ENCODE measurements at places on chromosomes 3 and 15. TPM values are rescaled to one million over a fixed set of nuclear protein-coding genes. Genes with fewer than 3 reads are reported as not detected.

The NANOGP8 gene
- total RNA-seq, result not detected

The SERINC4 gene
- 0.15 TPM for total RNA-seq

The TGM4 gene
- not detected for total RNA-seq

The C3orf22 gene
- not detected for total RNA-seq

The CTNNB1 gene
- 115 TPM for total RNA-seq

The TMEM115 gene
- total RNA-seq, result 10.6 TPM

GRCh38 chr15:42220216-42220615 is 12.1 kb upstream of the VPS39 start:
- H3K27me3 ChIP-seq, result no peaks in the 10 kb centered on the region
- no peak for DNase-seq
- peaks cover 15% of the 10 kb centered on the region for H3K4me1 ChIP-seq
- peaks cover 19% of the 10 kb centered on the region for H3K36me3 ChIP-seq
- no peak overlapping the region for H3K4me3 ChIP-seq

GRCh38 chr3:42706721-42707619 is 4.4 kb upstream of the HHATL start:
- no peak overlapping the region for H3K4me3 ChIP-seq
- no peaks in the 10 kb centered on the region for H3K36me3 ChIP-seq
- H3K4me1 ChIP-seq, result no peaks in the 10 kb centered on the region
- DNase-seq, result no peak

DNA sequence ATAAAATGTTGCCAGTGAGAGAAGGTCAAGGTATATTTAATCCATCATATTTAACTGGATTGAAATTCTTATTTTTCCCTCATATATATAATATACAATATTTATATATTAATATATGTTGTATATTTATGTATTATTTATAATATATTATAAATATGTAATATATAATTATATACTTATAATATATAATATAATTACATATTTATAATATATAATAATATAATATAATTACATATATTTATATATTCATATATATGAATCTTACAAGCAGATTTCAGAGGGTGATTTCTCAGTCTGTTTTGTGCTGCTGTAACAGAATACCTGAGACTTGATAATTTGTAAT is 52.7 kb upstream of the TLE3 start:
- H3K27ac ChIP-seq, result no peak overlapping the region
- peaks cover 3% of the 10 kb centered on the region for H3K27me3 ChIP-seq
- no peak for DNase-seq

DNA sequence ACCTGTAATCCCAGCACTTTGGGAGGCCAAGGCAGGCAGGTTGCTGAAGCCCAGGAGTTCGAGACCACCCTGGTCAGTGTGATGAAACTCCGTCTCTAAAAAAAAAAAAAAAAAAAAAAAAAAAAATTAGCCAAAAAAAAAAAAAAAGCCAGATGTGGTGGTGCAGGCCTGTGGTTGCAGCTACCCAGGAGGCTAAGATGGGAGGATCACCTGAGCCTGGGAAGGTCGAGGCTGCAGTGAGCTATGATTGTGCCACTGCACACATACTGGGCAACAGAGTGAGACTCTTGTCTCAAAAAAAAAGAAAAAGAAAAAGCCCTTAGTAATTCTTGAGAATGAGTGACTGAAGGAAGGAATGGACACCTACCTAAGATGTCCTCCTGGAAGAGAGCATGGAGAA is 105.1 kb downstream of the VGLL4 start:
- no peaks in the 10 kb centered on the region for H3K27me3 ChIP-seq
- DNase-seq, result no peak
- H3K36me3 ChIP-seq, result peaks cover 3% of the 10 kb centered on the region
- no peaks in the 10 kb centered on the region for H3K4me1 ChIP-seq
- no peak overlapping the region for H3K27ac ChIP-seq
- H3K4me3 ChIP-seq, result no peak overlapping the region

GRCh38 chr15:53165988-53166683 is 376.0 kb upstream of the ONECUT1 start:
- no peaks in the 10 kb centered on the region for H3K4me1 ChIP-seq
- H3K27ac ChIP-seq, result no peak overlapping the region
- peaks cover 2% of the 10 kb centered on the region for H3K27me3 ChIP-seq

DNA sequence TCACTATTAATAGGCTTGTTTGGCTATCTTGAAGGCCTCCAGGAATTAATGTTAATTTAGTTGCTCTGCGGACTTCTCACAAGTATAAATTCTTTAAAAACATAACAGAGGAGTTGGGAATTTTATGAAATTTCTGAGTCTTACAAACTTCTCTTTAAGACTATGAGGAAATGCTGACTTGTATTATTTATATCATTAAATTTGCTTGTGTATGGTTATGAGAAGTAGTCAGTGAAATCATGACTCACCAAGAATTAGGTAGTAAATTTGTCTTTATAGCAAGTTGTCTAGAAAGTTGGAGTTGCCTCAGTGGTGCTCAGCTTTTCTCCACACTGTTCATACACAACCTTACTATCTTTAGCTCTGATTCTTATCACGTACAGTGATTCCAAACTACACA is 26.5 kb downstream of the PHLDB2 start:
- H3K4me3 ChIP-seq, result no peak overlapping the region
- peaks cover 2% of the 10 kb centered on the region for H3K27me3 ChIP-seq
- DNase-seq, result no peak
- no peaks in the 10 kb centered on the region for H3K4me1 ChIP-seq

- H3K4me3 ChIP-seq, result no peak overlapping the region
- H3K36me3 ChIP-seq, result no peaks in the 10 kb centered on the region
- H3K27ac ChIP-seq, result no peak overlapping the region
- H3K27me3 ChIP-seq, result peaks cover 20% of the 10 kb centered on the region
Observed at GRCh38 chr15:29747837-29748417, 74.3 kb downstream of the TJP1 start.

- H3K4me1 ChIP-seq, result no peaks in the 10 kb centered on the region
- no peak for DNase-seq
- H3K36me3 ChIP-seq, result peaks cover 11% of the 10 kb centered on the region
- no peaks in the 10 kb centered on the region for H3K27me3 ChIP-seq
- H3K4me3 ChIP-seq, result no peak overlapping the region
Observed at GRCh38 chr3:113985541-113985940, 37.7 kb downstream of the ZDHHC23 start.

- H3K4me3 ChIP-seq, result no peak overlapping the region
- DNase-seq, result no peak
- H3K27ac ChIP-seq, result no peak overlapping the region
- H3K27me3 ChIP-seq, result peaks cover 3% of the 10 kb centered on the region
Observed at GRCh38 chr3:61724183-61724582, 162.8 kb downstream of the PTPRG start.

DNA sequence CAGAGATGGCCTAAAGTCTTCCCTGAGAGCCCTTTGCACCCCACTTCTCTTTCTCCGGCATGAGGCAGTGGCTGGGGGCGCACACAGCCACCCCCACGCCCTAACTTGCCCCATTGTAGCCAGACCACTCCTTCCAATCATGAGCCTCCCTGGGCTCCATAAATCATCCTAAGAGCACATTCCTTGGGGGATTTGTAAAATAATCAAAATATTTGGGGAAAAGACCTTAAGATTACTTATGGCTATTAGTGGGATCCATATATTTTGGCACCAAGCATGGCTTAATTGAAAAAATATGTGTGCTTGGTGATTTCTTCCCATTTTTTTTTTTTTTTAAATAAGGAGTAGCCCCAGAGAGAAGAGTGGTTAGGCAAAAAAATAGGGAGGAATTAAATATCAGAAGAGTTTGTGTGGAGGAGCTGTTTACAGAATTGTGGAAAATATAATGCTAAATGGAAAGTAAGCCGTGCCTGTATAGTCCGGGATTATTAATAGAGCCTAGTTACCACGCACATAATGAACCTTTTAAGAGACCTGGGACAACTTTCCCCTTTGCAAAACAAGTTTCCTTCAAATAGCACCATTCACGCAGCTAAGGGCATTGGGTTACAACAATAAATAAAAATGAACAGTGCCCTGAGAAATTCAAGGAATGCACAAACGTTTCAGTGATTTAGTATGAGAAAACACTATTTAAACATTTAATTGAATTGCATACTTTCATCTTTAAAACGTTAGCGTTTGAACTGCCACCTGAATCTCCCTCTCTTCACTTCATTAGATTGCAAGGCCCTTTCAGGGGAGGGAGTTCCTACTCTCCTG is 46.1 kb downstream of the SMAD6 start:
- no peak for DNase-seq
- no peaks in the 10 kb centered on the region for H3K36me3 ChIP-seq
- H3K4me1 ChIP-seq, result peaks cover 10% of the 10 kb centered on the region
- no peaks in the 10 kb centered on the region for H3K27me3 ChIP-seq
- H3K4me3 ChIP-seq, result no peak overlapping the region
- no peak overlapping the region for H3K27ac ChIP-seq

GRCh38 chr3:23041918-23042696 is 161.0 kb upstream of the UBE2E2 start:
- no peaks in the 10 kb centered on the region for H3K4me1 ChIP-seq
- no peak overlapping the region for H3K4me3 ChIP-seq
- H3K27ac ChIP-seq, result no peak overlapping the region

DNA sequence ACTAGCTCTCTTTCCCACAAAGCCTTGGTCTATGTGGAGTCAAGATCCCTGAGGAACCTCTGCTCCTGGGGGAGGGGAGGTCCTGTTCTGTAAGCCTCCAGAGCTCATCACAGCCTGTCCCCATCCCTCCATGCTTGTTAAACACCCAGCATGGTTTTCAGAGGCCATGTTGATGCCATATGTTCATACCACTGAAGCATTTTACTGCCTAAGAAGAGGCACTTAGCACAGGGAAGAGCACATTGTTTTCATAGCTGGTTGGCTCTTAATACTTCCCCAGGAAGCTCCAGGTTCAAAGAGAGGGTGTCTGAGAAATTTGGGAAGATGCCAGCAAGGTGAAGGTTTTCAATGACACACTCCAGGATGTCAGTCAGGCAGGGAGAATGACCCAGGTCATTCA is 25.6 kb downstream of the CPNE4 start:
- H3K27ac ChIP-seq, result no peak overlapping the region
- peaks cover 7% of the 10 kb centered on the region for H3K27me3 ChIP-seq
- no peak for DNase-seq
- H3K36me3 ChIP-seq, result no peaks in the 10 kb centered on the region
- no peaks in the 10 kb centered on the region for H3K4me1 ChIP-seq

DNA sequence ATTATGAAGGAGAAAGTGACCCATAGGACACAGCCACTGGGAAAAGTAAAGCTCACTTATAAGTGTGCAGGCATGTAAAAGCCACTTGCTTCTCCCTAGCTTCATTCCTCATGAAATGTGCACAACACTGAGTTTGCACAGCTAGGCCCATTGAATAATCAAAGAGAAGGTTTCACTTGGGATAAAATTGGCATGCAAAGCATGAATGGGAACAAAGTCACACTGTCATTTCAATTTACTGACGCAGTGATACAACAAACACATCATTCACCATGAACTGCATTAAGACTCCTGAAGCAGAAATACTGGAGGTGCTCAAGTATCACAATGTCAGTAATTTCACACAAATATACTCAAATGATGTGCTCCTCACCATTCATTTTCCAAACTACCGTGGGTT is 61.1 kb downstream of the KCNMB2 start:
- H3K4me3 ChIP-seq, result no peak overlapping the region
- H3K27ac ChIP-seq, result no peak overlapping the region
- H3K27me3 ChIP-seq, result peaks cover 13% of the 10 kb centered on the region
- H3K36me3 ChIP-seq, result no peaks in the 10 kb centered on the region
- no peaks in the 10 kb centered on the region for H3K4me1 ChIP-seq
